Caudate nucleus (tissue), 63 donors: ENCODE measurements at places on chromosomes 3 and 15.

DNA sequence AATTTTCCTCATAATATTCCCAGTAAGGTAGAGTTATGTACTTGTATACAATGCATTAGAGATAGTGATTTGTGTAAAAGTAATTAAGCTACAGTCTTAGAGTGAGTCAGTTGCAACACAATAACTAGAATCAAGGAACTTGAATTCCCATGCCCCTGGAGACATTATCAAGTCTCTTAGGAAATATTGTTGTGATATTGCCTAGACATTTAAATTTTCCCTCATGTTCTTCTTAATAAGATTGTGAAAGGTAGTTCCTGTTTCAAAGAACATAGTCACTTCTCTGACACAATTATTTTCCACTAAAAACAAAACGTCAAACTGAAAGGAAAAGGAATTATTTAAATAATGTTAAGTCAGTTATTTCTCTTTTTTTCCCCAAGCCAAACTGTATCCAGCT, 13.0 kb upstream of the ATP1B3 start:
- no peak for DNase-seq

GRCh38 chr3:186569779-186570095, 783 bp upstream of the DNAJB11 start:
- DNase-seq: no peak

- no peak for DNase-seq
These were observed 109.6 kb upstream of the LMOD3 start for GRCh38 chr3:69231929-69232440.

DNA sequence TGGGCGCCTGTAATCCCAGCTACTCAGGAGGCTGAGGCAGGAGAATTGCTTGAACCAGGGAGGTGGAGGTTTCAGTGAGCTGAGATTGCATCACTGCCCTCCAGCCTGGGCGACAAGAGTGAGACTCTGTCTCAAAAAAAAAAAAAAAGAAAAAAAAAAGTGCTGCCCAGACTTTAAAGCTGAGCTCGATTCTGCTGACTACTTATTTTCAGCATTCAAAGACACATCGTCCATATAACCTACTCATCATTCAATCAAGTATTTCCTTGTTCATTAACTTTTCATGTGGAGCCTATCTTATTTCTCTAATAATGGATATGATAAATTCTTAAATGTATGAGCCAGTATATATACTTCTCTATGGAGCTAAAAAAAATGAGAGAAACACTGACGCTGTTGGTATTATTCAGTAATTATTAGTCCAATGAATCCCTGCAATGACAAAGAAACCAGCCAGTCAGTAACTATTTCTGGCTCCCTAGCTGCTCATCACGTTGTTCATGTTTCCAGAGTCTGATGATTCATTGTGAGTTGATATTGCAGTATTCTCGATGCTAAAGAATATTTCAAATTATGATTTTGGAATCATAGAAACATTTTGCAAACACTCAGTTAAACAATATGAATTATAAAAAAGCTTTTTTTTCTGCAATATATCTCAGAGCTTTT, 111.9 kb downstream of the RAP2B start:
- DNase-seq: peak; percentile 48

DNA sequence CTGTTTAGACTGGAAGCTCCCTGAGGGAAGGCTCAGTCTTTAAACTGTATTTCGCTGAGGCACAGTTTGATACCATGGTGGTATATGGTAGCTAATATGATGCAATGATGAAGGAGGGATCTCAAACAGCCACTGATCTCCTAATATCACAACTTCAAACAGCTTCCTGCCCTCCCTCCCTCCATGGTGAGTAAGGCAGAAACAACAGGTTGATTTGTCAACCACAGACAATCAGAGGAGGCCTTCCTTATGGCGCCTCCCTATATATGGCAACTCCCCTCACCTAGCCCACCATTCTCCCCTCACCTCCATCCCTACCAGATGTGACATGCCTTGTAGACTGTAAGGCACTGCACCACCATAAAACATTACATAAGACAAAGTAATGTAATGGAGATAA, 316.5 kb upstream of the ICE2 start:
- no peak for DNase-seq

DNA sequence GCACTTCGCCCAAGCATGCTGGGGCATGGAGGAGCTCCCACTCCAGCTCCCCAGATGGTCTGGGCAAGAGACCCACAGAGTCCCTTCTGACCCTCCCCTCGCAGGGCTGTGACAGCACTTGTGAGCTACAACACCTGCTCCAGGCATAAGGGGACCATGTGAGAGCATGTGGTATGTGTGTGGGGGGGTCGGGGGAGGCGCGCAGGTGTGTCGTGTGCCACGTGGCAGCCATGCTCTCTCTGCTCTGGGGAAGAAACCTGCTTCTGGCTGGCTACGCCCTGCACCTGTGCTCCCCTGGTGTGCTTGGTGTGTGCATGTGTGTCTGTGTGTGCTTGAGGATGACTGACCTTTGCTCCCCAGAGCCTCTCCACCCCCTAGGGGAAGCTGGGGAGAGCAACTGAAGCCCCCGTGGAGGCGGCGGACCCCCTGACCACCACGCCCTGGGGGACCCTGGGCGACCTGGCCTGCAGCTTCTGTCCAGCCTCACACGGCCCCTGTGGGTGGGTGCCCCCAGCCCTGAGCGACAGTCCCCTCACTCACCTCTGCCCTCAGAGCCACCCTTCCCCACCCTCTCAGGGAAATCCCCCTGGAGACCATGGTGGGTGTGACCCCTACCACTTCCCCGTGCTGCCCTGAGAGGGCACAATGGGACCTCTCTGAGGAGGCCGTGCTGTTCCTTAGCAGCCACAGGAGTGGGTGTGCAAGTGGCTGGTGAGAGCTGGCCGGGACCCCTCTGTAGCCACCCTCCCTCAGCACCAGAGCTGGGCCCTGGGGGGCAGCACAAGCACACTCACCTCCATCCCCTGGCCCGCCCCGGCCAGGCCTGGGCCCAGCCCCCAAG, 16.6 kb upstream of the SEC13 start:
- DNase-seq: peak; percentile 34

DNA sequence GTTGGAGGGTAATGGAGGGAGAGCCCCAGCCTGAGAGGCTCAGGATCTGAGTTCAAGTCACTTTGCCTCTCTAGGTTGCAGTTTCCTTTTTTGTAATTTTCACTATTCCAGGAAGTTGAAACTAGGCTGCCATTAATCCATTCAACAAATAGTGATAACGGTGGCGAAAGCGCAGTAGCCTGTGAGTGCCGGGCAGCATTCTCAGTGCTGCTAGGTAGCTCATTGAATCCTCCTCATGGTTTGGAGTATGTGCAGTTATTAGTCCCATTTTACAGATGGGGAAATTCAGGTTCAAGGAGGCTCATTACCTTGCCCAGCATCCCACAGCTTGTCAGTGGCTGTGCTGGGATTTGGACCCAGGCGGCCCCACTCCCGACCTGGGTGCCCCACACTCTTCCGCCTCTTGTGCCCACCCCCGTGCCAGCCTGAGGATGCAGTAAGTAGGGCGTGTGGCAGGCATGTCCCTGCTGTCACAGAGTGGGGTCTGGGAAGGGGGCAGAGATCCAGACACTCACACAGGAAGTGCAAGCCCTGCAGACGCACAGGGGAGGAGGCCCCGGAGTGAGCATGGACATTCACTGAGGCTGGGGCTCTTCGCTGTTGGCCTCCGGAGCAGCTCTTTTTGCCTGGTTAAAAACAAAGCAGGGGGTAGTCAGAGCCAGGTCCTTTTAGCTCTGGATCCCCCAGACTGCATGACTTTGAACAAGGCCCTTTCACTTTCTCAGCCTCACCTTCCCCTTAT, 58.8 kb downstream of the SLC6A6 start:
- no peak for DNase-seq

- DNase-seq: no peak
These were observed 67.6 kb downstream of the NR1D2 start for GRCh38 chr3:24012589-24013269.

DNA sequence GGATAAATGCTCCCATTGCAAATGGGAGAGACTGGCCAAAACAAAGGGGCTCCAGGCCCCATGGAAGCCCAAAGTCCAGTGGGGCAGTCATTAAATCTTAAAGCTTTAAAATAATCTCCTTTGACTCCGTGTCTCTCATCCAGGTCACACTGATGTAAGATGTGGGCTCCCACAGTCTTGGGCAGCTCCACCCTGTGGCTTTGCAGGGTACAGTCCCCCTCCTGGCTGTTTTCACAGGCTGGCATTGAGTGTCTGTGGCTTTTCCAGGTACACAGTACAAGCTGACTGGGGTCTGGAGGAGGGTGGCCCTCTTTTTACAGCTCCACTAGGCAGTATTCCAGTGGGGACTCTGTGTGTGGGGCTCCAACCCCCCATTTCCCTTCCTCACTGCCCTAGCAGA, 45.9 kb downstream of the NIPA2 start:
- no peak for DNase-seq

GRCh38 chr15:65337436-65338070, 33.1 kb downstream of the RNU5B-1 start:
- DNase-seq: no peak

GRCh38 chr15:78937132-78937739, 7.6 kb downstream of the CTSH start:
- no peak for DNase-seq

GRCh38 chr3:156388497-156389448, 166.1 kb downstream of the SSR3 start:
- no peak for DNase-seq

- peak; percentile 26 for DNase-seq
These were observed 16.3 kb upstream of the HDAC11 start for GRCh38 chr3:13463618-13464400.

DNA sequence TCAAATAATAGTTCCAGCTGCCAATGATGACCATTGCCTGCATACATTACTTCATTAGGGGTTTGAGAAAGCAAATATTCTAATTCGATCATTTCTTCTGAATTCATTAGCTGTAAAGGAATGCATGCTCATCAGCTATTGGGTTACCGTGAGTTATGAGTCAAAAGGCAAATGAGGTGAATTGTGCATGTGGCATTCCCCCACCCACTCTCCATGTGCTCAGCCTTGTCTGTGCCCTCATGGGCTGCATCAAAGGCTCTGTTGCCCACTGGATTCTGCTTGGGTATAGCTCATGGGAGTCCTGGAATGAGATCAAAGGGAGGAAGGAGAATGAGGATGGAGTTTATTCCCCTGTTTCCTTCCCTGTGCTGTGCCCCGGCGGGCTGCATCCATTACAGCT, 99.3 kb upstream of the CHRNA7 start:
- DNase-seq: no peak

GRCh38 chr15:48423342-48423741, 92.1 kb downstream of the DUT start:
- no peak for DNase-seq

DNA sequence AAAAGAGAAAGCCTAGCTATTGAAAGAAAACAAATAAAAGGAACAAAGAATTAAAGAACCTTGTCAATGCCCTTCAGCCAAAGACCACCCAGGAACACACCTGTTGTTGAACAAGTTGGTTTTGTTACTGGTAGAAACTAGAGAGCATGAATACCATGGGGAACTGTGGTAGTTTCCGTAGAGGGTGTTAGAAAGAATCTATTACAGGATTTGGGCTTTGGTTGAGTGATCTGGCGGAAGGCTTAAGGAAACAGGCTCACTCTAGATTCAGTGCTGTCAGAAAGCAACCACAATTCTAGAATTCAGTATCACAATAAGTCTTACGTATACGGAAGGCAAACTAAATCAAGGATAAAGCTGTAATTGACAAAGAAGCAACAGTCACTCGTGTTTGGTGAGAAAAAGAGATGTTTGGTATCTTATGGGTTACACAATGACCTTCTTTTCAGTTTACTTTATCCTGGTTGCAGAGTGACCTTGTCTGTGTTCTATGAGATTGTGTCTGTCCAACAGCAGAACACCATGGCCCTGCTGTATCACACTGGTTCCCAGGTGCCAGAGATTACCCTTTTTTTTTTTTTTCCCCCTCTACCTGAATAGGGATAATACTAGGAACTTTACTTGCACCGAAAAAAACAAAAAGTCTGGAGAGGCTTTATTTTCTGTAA, 265.9 kb downstream of the SHQ1 start:
- no peak for DNase-seq

- no peak for DNase-seq
These were observed 65.9 kb upstream of the RARB start for GRCh38 chr3:25362118-25362517.

- no peak for DNase-seq
These were observed 679 bp upstream of the MYD88 start for GRCh38 chr3:38137615-38138348.

GRCh38 chr3:58164199-58164879, 46.4 kb downstream of the DNASE1L3 start:
- no peak for DNase-seq

DNA sequence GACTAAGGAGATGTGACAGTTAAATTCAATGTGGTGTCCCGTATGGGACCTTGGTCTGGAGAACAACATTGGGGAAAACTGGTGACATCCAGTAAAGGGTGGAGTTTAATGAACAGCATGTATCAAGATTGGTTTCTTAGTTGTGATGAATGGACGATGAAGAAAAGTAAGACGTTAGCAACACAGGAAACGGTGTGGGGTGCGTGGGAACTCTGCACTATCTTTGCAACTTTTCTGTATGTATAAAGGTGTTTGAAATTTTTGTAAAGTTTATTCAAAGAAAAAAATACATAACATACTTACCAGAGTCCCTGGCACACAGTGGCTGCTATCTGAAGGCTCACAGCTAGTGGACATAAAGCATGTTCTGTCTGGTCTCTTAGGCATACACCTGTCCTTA, 6.1 kb upstream of the CCDC174 start:
- no peak for DNase-seq

- no peak for DNase-seq
These were observed 386.5 kb downstream of the SHQ1 start for GRCh38 chr3:72461787-72462186.

GRCh38 chr3:171358881-171359198, 101.4 kb downstream of the TNIK start:
- DNase-seq: no peak

- no peak for DNase-seq
These were observed 14.0 kb upstream of the EMC3 start for GRCh38 chr3:10000686-10001085.

GRCh38 chr15:67193223-67193990, 61.1 kb downstream of the AAGAB start:
- no peak for DNase-seq

GRCh38 chr3:197023241-197023997, 6.2 kb downstream of the MELTF start:
- DNase-seq: no peak

- no peak for DNase-seq
These were observed 60.2 kb downstream of the MAP3K13 start for GRCh38 chr3:185423178-185423577.

DNA sequence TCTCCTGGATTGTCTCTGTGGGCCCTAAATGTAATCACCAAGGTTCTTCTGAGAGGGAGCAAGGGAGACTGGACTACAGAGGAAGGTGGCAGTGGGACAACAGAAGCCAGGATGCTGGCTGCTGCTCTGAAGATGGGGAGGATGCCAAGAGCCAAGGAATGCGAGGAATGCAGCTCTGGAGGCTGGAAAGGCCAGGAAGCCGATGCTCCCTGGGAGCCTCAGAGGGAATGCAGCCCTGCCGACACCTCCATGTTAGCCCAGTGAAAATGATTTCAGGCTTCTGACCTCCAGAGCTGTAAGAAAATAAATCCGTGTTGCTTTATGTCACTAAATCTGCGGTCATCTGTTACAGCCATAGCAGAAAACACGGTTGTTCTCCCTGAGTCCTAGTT, 44.1 kb downstream of the UMPS start:
- DNase-seq: no peak

- no peak for DNase-seq
These were observed 54.1 kb upstream of the CMTM7 start for GRCh38 chr3:32337505-32337904.
